Stimulated activated CD8-positive, alpha-beta memory T cell treated with anti-CD3 and anti-CD28 coated beads, Interleukin-7, amount 100 ng/mL, for 4 hours (primary cell): ENCODE measurements at places on chromosomes 16 and 17.

GRCh38 chr16:11604783-11605563 is 18.3 kb upstream of the LITAF start:
- DNase-seq: no peak

DNA sequence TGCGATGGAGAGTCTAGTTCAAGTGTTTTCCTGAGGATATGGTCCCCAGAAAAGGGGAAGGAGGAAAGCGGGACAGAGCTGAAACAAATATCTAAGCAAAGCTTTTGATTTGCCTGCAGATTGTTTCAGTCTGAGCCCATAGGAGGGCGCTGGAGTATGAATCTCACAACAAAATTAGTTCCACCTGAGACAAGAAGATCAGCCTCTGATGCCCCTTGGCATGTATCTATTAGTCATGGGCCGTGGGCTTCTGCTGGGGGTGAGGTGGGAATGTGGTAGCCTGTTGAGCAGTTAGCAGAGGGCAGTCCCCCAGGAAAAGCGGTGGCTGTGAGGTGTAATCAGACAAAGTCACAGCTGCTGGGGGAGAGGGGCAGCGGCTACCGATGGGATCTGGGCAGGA is 446.9 kb downstream of the CA10 start:
- DNase-seq: no peak

DNA sequence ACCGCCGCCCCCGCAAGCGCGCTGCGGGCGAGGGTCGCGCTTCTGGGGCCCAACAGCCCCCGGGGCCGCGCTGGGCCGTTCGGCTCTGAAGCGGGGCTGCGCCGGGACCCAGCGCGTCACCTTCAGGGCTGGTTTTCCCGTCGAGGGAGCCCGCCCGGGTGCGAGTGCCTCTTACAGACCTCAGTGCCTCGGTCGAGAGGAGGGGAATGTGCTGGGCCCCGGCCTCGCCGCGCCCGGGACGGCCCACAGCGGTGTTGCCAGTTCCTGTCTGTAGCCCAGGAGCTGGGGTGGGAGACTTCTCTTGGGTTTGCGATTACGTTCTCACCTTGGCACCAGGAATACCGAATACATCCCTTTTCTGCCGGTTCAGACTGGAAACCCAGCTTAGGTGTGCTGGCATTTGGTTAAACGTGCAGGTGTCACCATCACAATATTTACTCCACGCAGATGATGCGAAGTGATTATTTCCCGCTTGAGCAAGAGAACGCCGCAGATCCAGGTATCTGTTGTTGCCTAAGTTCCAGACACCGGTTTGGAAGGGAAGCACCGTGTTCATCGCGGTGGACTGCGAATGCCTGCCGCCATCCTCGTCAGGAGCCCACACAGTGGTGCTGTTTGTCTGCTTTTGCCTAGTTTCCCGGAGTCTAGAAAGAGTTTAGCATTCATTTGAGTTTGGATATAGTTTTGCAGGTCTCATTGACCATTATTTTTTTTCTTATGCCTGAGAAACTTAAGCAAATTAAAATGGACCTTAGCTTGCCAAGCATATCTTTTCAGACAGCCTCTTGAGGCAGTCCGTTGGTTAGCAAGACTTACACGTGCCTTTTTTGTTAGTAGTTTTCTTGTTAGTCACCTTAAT is 914 bp downstream of the MAP1LC3B start:
- peak; percentile 31 for DNase-seq

- DNase-seq: no peak
These were observed 108.2 kb downstream of the SLC39A11 start for GRCh38 chr17:72984145-72984925.

DNA sequence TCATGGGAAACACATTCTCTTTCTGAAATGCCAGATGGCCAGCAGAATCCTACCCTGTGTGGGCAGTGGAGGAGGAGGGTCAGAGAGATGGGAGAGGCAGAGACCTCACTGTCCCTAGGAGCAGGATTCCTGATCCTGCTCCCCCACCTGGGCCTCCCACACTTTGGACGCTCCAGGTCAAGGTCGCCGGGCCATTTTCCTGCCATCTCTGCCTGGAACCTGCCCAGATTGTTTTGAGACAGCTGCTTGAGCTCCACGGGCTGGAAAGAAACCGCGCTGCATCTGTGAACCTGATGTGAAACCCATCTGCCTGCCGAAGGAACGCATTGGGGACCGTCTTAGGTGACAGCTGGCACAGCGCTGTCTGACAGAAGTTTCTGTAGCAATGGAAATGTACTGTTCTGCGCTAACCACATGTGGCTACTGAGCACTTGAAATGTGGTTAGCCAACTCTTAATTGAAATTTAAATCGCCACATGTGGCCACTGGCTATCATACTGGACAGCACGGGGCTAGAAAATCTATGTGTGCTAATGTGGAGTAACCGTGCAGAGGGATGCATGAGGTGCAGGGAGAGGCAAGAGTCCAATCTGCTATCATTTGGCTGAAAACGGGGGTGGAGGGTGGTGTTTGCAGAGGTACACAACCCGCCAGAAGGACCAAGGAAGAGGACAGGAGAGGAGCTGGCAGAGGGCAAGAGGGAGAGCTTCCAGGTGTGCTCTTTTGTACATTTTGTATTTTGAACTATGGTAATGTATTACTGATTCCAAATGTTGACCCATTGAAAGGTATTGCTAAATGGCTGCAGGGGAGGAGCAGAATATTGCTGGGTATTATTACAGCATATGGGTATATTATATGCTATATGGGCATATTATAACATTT is 15.4 kb upstream of the NUBP1 start:
- no peak for DNase-seq

DNA sequence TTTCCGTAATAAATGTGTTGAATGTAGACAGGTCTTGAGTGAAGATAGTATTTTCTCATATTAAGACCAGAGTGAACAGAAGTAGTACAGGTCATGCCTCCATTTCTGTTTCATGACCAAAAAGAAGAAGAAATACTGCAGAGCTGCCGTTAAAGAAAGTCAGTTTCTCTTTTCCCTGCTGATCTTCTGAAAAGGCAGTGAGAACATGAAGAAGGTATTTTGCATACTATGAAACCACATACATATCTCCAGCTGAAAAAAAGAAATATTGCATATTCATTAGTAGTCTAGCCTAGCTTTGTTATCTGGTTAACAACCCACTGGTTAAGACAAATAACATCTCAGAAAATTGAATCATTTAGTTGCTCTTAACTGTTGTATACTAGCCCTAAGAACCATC is 138.4 kb downstream of the PHKB start:
- no peak for DNase-seq

- DNase-seq: no peak
These were observed 26.8 kb downstream of the COG4 start for GRCh38 chr16:70496513-70496912.

DNA sequence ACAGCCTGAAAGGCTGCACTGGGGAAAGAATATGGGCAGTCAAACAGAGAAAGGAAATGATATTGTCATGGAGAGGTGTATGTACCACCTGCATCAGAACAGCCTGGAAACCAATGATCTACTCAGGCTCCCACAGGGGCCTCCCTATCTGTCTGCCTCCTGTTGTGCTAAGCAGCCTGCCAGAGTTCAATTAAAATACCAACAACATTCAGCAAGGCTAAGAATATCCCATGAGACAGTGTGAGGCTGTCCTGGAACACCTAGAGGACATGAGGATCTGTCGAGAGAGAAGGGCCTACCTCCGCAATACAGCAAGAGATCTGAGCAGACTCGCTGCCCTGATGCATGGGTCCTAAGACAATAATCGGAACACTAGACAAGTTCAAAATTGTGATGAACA is 8.4 kb downstream of the FXR2 start:
- no peak for DNase-seq

DNA sequence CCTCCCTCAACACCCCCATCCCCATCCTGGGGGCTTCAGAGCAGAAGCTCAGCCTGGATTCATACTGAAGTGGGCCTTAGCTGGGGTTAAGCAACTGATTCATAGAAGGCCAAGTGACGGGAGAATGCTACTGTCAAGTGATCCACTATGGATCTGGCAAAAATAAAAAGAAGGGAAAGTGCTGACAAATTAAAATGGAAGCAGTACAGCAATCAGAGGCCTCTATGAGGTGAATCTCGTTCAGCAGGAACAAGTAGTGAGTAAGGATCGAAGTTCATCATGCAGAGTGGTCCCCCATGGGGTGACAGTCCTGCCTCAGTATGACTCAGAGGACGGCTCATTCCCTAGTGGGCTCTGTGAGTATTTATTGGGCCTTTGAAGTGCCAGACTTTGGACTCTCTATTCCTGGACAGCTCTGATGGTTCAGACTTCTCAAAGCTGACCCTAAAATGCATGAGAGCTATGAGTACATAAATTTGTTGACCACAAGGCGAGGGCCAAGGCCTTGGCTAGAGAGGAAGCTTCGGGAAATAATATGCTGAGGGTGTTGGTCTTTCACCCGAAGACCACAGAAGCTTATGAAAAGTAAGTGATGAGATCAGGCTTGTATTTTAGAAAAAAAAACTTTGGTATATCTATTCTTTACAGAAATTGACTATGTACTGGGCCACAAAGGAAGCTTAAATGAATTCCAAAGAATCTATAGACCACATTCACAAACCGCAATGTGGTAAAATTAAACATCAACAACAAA is 5.3 kb upstream of the NSMCE1 start:
- DNase-seq: peak; percentile 14

- no peak for DNase-seq
These were observed 6.2 kb downstream of the MAP3K14 start for GRCh38 chr17:45310380-45311324.

GRCh38 chr16:70758786-70759185 is 42.2 kb downstream of the VAC14 start:
- DNase-seq: no peak

DNA sequence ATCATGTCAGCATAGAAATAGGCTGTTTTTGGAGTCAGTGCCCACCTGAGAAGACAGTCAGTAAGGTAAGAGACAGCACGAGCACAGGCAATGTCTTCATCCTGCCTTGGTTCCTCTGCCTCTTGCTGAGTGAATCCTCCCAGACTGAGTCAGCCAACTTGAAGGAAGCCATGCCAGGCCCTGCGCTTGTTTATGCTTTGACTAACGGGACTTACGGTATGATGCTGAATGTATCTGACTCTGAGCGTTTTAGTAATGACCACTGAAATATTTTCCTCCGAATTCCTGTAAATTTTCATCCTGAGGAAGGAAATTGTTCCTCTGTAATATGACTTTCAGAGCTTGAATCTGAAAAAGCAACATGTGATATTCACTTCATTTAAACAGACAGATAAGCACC is 18.0 kb downstream of the C17orf67 start:
- DNase-seq: no peak

GRCh38 chr17:68061512-68062313 is 26.2 kb downstream of the KPNA2 start:
- no peak for DNase-seq

GRCh38 chr16:48524348-48525200 is 85.4 kb downstream of the N4BP1 start:
- no peak for DNase-seq

GRCh38 chr17:26818736-26819135 is 475.2 kb upstream of the WSB1 start:
- no peak for DNase-seq

DNA sequence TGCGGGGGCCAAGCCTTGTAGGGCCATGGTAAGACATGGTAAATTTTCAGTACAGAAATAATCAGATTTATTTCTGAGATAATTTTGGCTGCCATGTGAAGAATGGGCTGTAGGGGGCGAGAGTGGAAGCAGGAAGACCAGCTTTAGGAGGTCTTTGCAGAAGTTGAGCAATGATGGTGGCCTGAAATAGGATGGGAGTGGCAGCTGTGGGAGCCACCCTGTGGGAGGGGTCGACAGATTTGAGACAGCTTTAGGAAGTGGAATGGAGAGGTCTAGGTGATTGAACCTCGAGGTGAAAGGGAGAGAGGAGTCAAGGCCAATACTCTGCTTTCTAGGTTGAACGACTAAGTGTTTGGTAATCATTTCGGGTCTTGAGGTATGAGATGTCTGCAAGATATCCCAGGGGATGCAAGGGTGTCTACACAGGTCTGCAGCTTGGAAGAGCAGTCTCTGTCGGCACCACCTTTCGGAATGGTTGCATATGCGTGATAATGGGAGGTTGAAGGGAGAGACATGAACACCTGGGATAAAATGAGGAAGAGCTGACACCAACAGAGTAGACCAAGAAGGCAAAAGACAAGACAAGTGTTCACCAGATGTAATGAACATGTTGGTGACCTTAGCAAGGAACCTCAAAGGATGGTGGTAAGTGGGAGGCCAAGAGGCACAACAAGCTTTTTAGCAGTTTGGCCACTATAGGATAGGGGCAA is 4.2 kb upstream of the ATXN7L3 start:
- no peak for DNase-seq

GRCh38 chr17:57393368-57393767 is 137.0 kb downstream of the MSI2 start:
- DNase-seq: no peak

DNA sequence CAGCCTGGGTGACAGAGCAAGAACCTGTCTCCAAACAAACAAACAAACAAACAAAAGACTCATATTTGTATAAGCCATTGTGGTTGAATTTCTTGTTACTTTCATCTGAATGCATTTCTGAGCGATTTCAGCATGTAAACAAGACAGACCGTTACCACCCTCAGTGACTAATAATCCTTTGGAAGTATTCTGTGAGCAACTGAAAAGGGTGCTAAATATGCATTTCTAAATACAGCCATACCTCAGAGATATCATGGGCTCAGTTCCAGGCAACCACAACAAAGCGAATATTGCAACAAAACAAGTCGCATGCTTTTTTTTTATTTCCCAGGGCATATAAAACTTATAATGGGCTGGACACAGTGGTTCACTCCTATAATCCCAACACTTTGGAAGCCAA is 109.0 kb downstream of the USP31 start:
- no peak for DNase-seq

GRCh38 chr16:30350134-30350871 is 4.8 kb downstream of the CD2BP2 start:
- no peak for DNase-seq
